ENCODE measurements at places on chromosomes 1 and 21. TPM values are rescaled to one million over a fixed set of nuclear protein-coding genes. Genes with fewer than 3 reads are reported as not detected.

The RIPPLY3 gene
- 0.31 TPM for total RNA-seq

The OPTC gene
- total RNA-seq, result 0.87 TPM

The AUNIP gene
- 14.1 TPM for total RNA-seq

The TIE1 gene
- total RNA-seq, result 16.8 TPM

The CR2 gene
- 1.3 TPM for total RNA-seq

The LCE1E gene
- not detected for total RNA-seq

The IFI44 gene
- 17.7 TPM for total RNA-seq

The FAM78B gene
- 13.9 TPM for total RNA-seq
